ENCODE measurements at places on chromosomes 5 and 9. TPM values are rescaled to one million over a fixed set of nuclear protein-coding genes. Genes with fewer than 3 reads are reported as not detected.

- H3K27ac ChIP-seq = no peak overlapping the region
- no peak for DNase-seq
- H3K27me3 ChIP-seq = no peaks in the 10 kb centered on the region
- H3K4me1 ChIP-seq = no peaks in the 10 kb centered on the region
- no peak overlapping the region for H3K4me3 ChIP-seq
- no peaks in the 10 kb centered on the region for H3K36me3 ChIP-seq
These were observed 560 bp downstream of the ATP10B start for GRCh38 chr5:160851451-160851850.

UBTD2 gene
- 48.8 TPM for total RNA-seq

DNA sequence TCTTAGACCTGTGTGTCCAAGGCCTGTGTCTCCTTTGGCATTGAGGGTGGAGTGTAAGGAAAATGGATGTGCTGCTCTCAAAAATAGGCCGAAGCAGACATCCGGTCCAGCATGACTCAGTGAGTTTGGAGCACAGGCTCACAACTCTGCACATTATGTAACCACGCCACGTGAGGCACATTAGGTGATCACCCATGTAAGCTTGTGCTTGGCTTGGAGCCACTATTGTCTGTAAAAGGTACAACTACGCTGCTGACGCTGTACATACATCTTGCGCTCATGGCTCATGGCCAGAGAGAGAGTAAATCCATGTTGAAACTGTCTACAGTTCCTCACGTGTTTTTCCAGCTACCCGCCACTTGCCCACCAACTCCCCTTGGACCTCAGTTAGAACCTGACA, 177.5 kb downstream of the PDE4D start:
- peak; percentile 7 for DNase-seq
- H3K27me3 ChIP-seq = no peaks in the 10 kb centered on the region
- H3K36me3 ChIP-seq = no peaks in the 10 kb centered on the region
- H3K4me1 ChIP-seq = no peaks in the 10 kb centered on the region
- H3K27ac ChIP-seq = no peak overlapping the region

DNA sequence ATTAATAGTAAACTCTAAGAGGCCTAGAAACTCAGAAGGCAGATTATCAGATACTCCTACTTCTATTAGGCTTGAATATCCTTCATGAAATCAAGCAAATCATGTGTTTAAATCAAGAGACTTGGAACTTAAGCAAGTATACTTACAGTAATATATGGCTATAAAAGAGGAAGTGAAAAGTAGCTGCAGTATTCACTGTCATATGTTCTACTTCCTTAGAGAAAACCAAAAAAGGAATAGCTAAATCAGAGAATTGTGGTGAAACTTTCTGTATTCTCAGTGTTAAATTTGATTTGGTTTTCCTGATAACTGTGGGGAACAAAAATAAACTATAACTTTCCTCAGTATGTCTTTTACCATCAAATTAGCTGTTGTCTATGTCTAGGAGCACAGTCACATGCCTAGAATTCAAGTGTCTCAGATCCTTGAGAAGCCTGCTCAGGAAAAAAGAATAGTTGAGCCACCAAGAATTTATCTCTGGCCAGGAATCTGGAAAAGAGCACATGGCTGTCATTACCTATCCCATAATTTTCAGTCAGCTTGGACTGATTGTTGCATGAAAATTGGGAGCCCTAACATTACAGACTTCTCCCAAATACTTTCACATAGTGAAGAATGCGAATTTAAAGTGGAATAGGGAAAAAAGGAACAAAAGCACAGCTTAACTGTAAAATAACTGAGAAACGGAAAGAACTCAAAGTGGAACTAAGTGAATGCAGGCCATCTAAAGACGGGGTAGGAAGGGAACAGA, 1.7 kb downstream of the FKBP15 start:
- H3K27ac ChIP-seq = peak overlapping the region; percentile 23
- H3K4me3 ChIP-seq = no peak overlapping the region
- DNase-seq = peak; percentile 40

DNAH5 gene
- total RNA-seq = 1.7 TPM

- no peak overlapping the region for H3K27ac ChIP-seq
- peaks cover 4% of the 10 kb centered on the region for H3K4me1 ChIP-seq
- no peak overlapping the region for H3K4me3 ChIP-seq
- no peaks in the 10 kb centered on the region for H3K36me3 ChIP-seq
These were observed 60.1 kb upstream of the ZNF608 start for GRCh38 chr5:124806373-124807077.

GRCh38 chr9:26606756-26607155, 285.8 kb downstream of the CAAP1 start:
- DNase-seq = no peak
- no peaks in the 10 kb centered on the region for H3K27me3 ChIP-seq
- no peaks in the 10 kb centered on the region for H3K4me1 ChIP-seq
- no peaks in the 10 kb centered on the region for H3K36me3 ChIP-seq

IQGAP2 gene
- 17.2 TPM for total RNA-seq

DNA sequence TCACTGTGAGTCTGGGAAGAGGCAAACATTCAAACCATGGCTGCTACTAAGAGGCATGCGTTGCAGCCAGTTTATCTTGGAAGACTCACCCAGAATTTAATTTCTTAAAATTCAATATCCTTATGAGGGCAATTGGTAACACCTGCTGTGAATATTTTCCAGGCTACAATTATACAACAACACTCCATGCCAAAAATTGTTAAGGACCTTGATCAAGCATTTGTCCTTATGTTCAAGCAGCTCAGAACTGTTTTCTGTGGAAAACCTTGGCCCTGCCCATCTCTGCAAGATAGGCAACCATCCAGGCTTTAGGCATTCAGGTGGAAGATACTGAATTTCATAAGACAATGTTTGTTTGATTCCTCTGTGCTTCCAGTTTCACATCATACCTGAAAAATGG, 327.8 kb downstream of the FBXL7 start:
- DNase-seq = no peak
- no peaks in the 10 kb centered on the region for H3K4me1 ChIP-seq
- H3K27ac ChIP-seq = no peak overlapping the region
- H3K4me3 ChIP-seq = no peak overlapping the region
- H3K36me3 ChIP-seq = no peaks in the 10 kb centered on the region

- no peaks in the 10 kb centered on the region for H3K36me3 ChIP-seq
- H3K27me3 ChIP-seq = no peaks in the 10 kb centered on the region
- peak; percentile 40 for DNase-seq
- no peak overlapping the region for H3K4me3 ChIP-seq
These were observed 96.8 kb upstream of the CCDC112 start for GRCh38 chr5:115393239-115393638.

DNA sequence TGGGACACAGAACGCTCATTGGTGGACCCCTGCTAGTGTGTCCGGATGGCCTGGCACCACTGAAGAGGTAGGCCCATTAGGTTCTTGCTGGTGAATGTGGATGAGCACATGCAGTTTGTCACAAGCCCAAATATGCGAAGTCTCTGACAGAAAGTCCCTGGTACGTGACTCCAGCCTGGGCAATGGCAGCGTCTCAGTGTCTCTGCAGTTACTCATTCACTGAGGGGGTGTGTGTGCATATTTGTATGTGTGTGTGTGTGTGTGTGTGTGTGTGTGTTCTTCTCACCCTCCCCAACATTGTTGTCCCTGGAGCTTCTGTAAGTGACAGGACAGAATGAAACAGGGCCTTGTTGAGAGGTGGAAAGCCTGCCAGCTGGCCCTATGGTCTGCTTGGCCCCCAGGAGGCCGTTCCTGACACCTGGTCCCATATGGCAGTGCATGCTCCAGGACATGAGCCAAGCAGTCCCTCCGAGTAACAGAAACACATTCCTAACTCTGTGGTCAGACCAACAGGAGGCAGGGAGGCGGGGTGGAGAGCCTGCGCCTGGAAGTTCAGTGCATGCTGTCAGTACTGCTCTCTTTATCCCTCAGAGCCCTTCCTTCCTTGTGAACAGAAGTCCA, 169.9 kb downstream of the SLC28A3 start:
- H3K27ac ChIP-seq = peak overlapping the region; percentile 73
- no peaks in the 10 kb centered on the region for H3K36me3 ChIP-seq
- no peaks in the 10 kb centered on the region for H3K27me3 ChIP-seq
- no peak overlapping the region for H3K4me3 ChIP-seq
- DNase-seq = peak; percentile 94

- H3K4me1 ChIP-seq = peaks cover 3% of the 10 kb centered on the region
- no peaks in the 10 kb centered on the region for H3K27me3 ChIP-seq
- no peak overlapping the region for H3K27ac ChIP-seq
- no peak overlapping the region for H3K4me3 ChIP-seq
These were observed 719.2 kb downstream of the CETN3 start for GRCh38 chr5:89690331-89690730.

DNA sequence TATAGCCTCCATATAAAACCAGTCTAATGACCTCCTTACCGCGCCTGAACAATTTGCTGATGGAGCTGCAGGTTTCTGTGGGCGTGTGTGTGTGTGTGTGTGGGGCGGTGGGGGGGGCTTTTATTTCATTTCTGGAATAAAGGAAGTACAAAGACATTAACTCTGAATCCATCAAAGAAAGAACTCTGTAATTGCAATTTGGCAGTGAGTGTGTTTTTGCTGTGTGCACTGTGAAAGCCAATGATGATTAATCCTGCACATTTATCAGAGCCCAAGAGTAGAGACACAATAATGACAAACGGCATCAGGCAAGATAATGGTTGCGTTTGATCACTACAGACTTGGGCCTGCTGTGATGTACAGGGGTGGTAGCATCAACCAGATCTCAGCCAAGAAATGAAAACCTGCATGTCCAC, 29.3 kb upstream of the NDFIP1 start:
- H3K27me3 ChIP-seq = no peaks in the 10 kb centered on the region
- H3K36me3 ChIP-seq = no peaks in the 10 kb centered on the region
- no peak overlapping the region for H3K27ac ChIP-seq
- no peak overlapping the region for H3K4me3 ChIP-seq

TMEM171 gene
- 0.71 TPM for total RNA-seq

DNA sequence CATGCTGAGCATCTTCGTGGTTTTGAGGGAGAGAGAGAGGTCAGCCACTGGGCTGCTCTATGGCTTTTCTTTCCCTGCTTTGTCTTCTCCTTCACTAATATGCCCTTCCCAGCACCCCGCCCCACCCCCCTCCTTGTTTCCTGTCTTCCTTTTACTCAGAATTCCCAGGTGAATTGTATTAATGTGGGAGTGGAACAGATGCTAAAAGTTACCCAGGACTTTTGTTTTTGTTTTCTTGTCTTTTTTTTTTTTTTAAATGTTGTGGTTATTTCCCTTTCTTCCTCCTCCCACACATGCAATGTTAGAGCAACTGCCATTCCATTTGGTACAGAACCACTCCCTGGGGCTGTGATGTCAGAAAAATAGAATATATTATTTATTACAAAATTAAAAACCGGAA, 442.7 kb upstream of the CD180 start:
- no peak overlapping the region for H3K4me3 ChIP-seq
- H3K27ac ChIP-seq = peak overlapping the region; percentile 67
- H3K36me3 ChIP-seq = no peaks in the 10 kb centered on the region
- no peaks in the 10 kb centered on the region for H3K27me3 ChIP-seq

PRKAA1 gene
- total RNA-seq = 52.2 TPM

GRCh38 chr5:69334793-69335268, 2.2 kb upstream of the CCDC125 start:
- H3K4me3 ChIP-seq = no peak overlapping the region
- peak; percentile 85 for DNase-seq
- H3K36me3 ChIP-seq = no peaks in the 10 kb centered on the region
- H3K27ac ChIP-seq = no peak overlapping the region
- H3K4me1 ChIP-seq = peaks cover 4% of the 10 kb centered on the region
- no peaks in the 10 kb centered on the region for H3K27me3 ChIP-seq

GRCh38 chr9:110979636-110980035, 58.6 kb downstream of the LPAR1 start:
- H3K27ac ChIP-seq = no peak overlapping the region
- no peaks in the 10 kb centered on the region for H3K36me3 ChIP-seq
- no peaks in the 10 kb centered on the region for H3K27me3 ChIP-seq
- DNase-seq = no peak
- peaks cover 8% of the 10 kb centered on the region for H3K4me1 ChIP-seq

- peak; percentile 52 for DNase-seq
- H3K27ac ChIP-seq = no peak overlapping the region
- no peaks in the 10 kb centered on the region for H3K27me3 ChIP-seq
- peaks cover 6% of the 10 kb centered on the region for H3K4me1 ChIP-seq
These were observed 44.8 kb downstream of the PRRC1 start for GRCh38 chr5:127562252-127562651.

- H3K27ac ChIP-seq = no peak overlapping the region
- H3K27me3 ChIP-seq = no peaks in the 10 kb centered on the region
- H3K36me3 ChIP-seq = peaks cover 11% of the 10 kb centered on the region
These were observed 38.0 kb upstream of the CCDC152 start for GRCh38 chr5:42718591-42718990.

DNA sequence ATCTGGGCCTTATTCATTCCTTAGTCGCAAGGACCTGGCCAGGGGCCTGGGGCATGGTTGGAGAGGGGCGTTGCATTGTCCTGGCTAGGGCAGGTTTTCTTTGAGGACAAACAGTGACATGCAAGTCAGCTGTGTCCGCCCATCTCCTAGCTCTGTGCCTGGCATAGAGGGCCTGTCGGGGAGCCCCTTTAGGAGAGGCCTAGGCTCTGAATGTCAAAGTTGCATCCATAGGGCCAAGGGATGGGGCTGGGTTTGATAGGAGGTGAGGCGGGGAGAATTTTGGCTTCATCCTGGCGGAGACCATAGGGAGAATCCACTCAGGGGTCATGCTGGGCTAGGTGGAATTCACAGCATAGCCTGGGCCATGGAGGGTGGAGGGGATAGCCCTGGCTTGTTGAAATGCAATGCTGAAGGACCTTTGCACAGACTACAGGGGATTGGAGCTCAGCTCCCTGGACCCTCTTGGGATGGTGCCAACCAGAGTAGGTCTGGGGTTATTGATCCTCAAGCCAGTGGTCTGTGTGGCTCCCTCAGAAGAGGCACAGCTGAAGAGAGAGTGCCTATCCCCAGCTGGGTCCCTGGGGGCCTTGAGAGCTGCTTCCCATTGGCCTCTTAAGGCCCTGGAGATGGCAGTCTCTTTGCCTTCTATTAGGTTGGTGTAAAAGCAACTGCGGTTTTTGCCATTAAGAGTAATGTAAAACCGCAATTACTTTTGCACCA, 104.0 kb downstream of the RGS3 start:
- H3K4me1 ChIP-seq = peaks cover 63% of the 10 kb centered on the region
- H3K27me3 ChIP-seq = peaks cover 3% of the 10 kb centered on the region
- H3K27ac ChIP-seq = no peak overlapping the region

INSL6 gene
- not detected for total RNA-seq

- no peak overlapping the region for H3K27ac ChIP-seq
- H3K4me3 ChIP-seq = no peak overlapping the region
- H3K36me3 ChIP-seq = peaks cover 88% of the 10 kb centered on the region
These were observed 84.1 kb downstream of the PHF2 start for GRCh38 chr9:93660352-93661046.

GRCh38 chr5:80284720-80285119, 28.9 kb upstream of the SERINC5 start:
- no peak overlapping the region for H3K4me3 ChIP-seq
- no peak overlapping the region for H3K27ac ChIP-seq
- no peaks in the 10 kb centered on the region for H3K27me3 ChIP-seq

DNA sequence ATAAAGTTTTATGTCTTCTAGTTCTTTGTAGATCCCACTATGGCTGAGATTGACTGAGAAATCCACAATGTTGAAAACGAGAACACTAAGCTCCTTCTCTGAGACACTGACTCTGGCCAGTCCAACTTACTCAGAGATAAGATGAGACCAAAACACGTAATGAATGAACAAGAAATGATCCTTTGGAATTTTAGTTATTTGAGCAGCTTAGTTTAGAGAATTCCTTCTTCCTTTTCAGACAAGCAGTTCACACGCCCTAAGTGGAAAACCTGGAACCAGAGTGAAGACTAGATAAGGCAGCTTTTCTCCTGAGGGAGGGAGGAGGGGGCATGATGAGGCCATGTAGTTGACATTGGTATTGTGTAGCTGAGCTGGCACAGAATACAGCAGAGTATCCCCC, 139.6 kb downstream of the GABRB2 start:
- H3K4me1 ChIP-seq = peaks cover 7% of the 10 kb centered on the region
- DNase-seq = peak; percentile 10
- H3K27me3 ChIP-seq = no peaks in the 10 kb centered on the region
- H3K36me3 ChIP-seq = no peaks in the 10 kb centered on the region
- no peak overlapping the region for H3K27ac ChIP-seq
